Astrocyte of the cerebellum (primary cell): ENCODE measurements at places on chromosomes 4 and X.

- DNase-seq, result no peak
Observed at GRCh38 chrX:829145-829544, 198.6 kb downstream of the SHOX start.

- no peak for DNase-seq
Observed at GRCh38 chr4:8451440-8452182, 11.0 kb downstream of the TRMT44 start.

DNA sequence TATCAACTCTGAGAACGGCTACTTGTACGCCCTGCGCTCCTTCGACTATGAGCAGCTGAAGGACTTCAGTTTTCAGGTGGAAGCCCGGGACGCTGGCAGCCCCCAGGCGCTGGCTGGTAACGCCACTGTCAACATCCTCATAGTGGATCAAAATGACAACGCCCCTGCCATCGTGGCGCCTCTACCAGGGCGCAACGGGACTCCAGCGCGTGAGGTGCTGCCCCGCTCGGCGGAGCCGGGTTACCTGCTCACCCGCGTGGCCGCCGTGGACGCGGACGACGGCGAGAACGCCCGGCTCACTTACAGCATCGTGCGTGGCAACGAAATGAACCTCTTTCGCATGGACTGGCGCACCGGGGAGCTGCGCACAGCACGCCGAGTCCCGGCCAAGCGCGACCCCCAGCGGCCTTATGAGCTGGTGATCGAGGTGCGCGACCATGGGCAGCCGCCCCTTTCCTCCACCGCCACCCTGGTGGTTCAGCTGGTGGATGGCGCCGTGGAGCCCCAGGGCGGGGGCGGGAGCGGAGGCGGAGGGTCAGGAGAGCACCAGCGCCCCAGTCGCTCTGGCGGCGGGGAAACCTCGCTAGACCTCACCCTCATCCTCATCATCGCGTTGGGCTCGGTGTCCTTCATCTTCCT, 2.7 kb downstream of the PCDH10 start:
- no peak for DNase-seq

DNA sequence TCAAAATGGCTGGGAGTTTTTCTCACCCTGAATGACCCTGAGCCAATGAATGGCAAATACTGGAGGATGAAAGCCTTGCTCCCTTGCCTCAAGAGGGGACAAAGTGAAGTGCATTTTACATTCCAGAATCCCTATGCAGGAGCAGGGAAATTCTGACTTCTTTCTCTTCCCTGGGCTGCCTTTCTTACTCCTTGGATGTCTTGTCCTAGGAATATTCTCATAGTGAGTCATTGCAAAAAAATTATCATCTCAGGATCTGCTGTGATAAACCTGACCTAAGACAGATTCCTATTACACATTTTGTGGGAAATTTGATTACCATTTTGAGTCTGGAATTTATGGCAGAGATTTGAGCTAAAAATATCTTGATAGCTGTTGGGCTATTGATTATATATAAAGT, 199.9 kb downstream of the TMA16 start:
- peak; percentile 38 for DNase-seq

DNA sequence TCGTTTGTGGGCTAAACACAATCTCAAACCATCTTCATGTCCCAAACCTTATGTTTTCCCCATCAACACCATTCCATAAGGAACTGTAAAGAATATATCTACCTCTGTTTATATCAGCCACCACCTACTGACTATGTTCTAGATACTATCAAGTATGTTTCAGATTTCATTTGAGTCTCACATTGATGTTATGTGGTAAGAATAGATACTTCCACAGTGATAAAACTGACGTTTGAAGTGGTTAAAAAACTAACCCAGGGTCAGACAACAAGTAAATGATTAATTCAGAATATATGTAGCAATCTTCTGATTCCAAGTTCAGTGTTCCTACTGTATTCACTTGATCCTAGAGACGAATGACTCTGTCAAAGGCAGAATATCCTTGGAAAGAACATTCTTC, 156.8 kb upstream of the RASGEF1B start:
- DNase-seq, result no peak

GRCh38 chr4:177740563-177740962, 298.3 kb upstream of the AGA start:
- DNase-seq, result no peak

GRCh38 chr4:117383468-117383867, 298.1 kb upstream of the TRAM1L1 start:
- DNase-seq, result no peak

GRCh38 chr4:155592938-155593297, 73.7 kb upstream of the GUCY1A1 start:
- peak; percentile 59 for DNase-seq

GRCh38 chr4:71006203-71006907, 12.9 kb downstream of the DCK start:
- DNase-seq, result no peak

DNA sequence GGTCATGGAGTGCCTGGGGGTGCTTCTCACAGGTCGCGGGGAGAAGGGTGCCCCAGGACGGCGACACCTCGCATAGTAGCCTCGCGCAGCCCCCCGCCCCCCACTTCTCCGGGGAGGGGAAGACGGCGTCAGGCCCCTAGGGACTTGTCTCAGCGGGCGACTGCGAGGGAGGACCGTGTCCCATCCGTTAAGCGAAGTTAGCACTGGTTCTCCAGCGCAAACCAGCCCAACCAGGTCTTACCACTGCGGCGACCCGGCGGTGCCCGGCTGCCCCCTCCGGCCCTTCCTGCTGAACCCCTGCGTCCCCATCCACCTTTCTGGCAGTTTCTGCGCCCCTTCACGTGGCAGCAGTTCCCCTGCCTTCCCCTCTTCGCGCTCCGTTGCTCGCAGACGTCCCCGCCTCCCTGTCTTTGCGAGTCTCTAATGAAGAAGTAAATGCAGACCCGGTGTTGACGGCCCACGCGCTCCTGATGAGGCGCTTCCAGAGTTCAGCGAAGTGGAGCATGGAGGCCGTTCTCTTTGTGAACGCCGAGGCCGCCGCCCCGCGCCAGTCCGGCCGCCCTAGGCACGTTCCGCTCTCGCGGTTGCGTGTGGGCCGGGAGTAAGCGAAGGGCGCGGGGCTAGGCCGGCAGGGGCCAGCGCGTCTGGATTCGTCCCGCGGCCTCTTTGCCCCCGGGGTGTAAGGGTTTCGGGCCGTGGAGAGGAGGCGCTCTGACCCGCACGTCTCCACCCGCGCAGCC, 3.0 kb downstream of the SLIT2 start:
- DNase-seq, result no peak

DNA sequence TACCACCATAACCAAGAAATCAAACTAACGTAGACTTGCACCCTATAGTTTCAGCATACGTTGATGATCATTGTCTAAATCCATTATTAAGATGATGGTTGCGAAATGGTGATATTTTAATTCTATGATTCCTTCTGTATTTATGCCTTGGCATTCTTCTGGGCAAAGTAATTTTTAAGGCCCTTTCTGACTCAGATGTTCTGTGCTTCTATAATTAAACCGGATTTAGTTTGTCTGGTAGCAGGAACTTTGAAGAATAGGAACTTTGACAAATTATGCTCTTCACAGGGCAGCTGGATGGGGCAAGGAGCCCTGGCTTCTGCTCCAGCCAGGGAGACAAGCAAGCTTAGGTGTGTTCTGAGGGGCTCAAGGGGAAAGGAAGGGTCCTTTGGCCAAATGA, 23.8 kb upstream of the PLAC1 start:
- no peak for DNase-seq

- DNase-seq, result no peak
Observed at GRCh38 chr4:98674404-98675173, 16.2 kb upstream of the TSPAN5 start.

- no peak for DNase-seq
Observed at GRCh38 chr4:42277291-42277690, 120.0 kb upstream of the SHISA3 start.

DNA sequence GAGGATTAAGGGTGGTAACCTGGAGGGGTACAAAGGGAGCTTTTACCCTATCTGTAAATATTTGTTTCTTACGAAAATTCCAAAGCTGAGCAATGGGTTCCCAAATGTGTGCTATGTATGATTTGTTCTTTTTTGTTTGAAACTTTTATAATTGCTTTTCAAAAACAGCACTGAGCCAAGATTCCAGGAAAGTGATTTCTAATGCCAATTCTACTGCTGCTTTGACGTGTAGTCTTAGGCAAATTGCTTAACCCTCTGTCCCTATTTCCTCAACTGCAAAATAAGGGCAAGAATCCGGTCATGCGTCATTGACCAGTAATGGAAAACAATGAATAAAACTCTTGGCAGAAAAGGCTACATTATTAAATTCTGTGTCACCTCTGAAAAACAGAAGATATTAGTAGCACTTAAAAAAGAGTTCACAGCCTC, 454.7 kb downstream of the IL15 start:
- peak; percentile 96 for DNase-seq

DNA sequence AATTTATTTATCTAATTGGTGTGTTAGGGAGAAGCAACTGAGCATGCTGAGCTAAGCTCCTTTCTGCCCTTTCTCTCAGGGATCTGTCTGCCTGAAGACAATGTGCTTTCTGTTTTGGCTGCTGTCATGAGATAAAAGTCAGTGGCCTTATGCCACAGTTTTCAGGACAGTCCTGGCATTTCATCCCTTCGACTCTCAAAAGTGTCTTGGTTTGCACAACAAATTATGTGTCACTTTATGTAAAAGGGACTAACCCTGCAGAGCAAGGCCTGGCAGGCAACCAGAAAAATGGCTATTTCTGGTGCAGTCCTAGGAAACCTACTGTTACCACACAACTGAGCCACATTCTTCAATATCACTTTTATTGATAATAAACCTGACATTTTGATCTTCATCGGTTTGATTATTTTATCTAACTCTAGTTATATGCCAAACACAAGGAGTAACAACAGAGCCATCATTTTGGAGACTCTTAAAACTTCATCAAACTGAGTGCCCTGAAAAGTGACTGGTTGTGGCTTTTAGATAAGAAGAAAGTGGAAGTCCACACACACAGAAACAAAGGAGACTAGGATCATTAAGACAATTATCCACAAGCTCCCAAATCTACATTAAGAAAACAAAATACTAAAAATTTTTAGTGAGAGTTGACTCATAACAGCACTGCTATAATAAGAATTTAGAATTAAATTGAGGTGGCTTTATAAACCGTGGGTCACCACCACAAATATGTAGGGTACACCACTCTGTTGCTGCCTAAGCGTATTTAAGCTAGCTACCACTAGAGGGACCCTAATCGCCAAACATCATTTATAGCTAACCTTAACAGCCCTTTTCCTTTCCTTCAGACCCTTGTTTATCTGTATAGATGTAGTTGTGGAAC, 95.9 kb upstream of the PTPN13 start:
- peak; percentile 61 for DNase-seq

GRCh38 chr4:85929961-85930665, 429.7 kb downstream of the MAPK10 start:
- no peak for DNase-seq
